ENCODE measurements at places on chromosomes 3 and 15.

DNA sequence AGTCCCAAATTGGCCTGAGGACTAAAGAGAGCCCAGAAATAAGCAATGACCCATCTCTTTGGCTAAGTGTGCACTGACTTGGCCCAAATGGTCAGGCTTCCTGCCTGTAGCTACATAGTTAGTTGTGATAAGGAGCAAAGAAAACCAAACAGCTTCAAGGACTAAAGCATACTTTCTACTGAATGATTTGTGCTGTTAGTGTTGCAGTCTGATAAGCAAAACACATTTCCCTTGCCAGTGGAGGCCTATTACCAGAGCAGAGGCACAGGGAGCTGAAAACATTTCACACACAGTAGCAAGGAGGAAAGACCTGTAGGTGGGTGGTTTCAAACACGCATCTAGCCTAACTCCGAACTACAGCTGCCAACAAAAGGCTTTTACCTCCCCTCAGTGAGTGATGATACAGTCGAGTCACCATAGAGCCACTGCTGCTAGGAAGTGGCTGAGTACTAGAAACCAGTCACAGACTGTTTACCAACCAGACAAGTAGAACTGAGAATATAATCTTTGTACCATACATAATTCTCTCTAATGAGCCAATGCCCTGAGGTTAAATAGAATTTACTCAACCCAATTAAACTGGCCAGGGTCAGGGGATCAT lies 222.3 kb upstream of the THBS1 start:
- peak; percentile 22 for DNase-seq

DNA sequence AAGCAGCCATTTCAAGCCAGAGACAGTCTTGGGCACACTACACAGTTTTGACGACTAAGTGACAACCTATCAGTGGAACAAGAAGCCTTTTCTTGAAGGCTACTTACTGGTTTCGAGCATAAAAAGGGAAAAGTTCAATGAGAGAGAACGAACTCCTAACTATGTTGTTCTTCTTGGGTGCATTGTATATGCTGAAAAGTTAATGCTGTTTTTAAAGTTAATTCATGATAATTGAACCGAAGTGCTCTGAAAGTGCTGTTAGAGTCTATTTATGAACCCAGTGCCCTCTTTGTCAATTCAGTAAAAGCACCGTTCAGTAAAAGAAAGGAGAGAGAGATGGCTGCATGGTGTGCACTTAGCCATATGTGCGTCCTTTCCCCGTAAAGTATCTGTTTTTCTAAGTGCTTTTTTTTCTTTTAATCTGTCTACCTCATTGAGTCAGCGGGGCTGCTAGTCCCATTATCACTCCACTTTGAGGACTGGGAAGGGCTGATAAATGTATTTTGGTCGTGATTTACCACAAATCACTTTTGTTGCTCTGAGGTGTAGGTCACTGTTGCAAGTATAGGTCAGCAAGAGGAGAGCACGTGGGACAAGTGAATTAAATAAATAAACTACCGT lies 380.7 kb upstream of the GOLIM4 start:
- DNase-seq = no peak

DNA sequence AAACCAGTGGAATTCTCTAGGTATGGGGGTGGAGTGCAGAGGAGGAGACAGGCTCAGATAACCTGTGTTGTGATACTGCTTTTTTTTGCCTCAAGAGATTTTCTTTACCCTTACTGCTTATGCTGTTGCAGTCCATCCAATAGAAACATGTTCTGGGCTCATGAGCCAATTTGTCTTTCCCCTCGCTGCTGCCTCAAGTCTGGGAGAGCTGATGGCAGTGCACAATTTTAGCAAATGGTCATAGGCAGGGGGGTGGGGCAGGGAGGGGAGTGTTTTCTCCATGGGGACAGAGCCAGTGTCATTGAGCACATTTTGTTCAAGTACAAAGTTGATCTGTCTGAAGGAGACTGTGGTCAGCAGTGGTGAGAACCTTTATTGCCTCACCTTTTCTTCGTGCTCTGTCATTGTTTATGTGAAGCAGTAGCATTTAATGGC lies 134.9 kb downstream of the MBNL1 start:
- DNase-seq = no peak

DNA sequence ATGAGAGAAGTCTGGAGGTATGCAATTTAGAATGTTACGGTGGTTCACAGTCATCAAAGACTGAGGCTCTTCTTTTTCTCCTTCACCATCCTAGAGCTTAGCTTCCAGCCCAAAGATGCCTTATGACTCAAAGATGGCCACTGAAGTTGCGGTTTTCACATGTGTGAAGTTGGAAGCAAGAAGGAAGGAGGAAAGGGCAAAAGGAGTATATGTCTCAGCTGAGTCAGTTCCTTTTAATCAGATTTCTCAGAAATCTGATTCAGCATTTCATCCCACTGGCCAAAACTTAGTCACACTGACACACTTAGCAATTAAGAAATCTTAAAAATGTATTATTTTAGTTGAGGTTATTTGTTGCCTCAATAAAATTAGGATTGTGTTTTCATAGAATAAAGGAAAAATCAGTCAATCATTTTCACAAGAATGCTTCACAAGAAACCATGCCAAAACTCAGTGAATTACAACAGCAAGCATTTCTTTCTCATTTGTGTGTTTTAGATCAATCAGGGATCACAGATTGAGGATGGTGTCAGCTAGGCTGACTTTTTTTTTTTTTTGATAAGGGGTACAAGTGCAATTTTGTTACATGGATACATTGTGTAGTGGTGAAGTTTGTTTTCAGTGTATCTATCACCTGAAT lies 211.1 kb upstream of the GADL1 start:
- peak; percentile 95 for DNase-seq

DNA sequence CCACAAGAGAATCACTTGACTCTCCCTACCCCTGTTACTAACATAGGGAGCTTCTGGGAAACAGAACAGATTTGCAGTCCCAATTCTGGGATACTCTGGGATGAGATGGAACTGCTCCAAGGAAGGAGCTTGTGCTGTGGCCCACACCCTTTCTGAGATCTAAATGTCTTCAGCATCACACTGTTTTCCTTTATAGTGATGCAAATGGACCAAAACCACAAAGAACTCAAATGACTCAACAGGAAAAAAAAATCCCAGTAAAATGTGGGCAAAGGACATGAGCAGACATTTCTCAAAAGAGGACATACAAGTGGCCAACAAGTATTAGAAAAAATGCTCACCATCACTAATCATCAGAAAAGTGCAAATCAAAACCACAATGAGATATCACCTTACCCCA lies 155.6 kb downstream of the NECTIN3 start:
- peak; percentile 61 for DNase-seq

DNA sequence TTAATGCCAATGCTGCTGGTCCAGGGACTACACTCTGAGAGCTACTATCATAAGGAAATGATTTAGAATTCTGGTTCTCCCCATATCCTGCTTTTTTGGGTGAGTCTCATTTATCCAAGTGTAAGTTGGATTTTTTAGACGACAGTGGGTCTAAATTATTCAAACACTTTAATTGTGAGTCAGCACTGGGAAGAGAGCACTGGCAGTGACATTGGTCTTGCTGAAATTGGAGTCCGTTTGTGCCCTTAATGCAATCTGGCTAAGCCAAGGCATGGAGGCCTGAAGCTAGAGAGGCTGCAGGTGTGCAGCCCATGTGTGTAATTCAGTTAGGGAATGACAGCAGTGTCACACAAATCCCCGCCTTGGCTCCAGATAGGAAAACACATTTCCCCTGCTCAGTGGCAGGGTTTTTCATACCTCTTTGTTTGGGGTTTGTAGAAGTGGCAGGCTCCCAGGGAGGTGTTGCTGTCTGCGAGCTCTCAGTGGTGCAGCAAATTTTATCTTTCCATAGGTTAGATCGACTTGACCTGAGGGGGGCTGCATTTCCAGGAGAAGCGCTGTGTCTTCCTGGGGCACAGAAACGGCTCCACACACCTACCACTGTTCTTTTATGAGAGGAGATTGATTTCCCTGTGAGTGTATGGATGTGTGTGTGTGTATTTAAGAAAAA lies 197.7 kb downstream of the CD47 start:
- DNase-seq = no peak

GRCh38 chr15:32733281-32733680 lies 15.5 kb downstream of the GREM1 start:
- DNase-seq = no peak

GRCh38 chr3:72230774-72231379 lies 445.9 kb upstream of the PROK2 start:
- no peak for DNase-seq

All from epithelial cell of esophagus (primary cell).